ENCODE measurements at places on chromosomes 5 and 9. TPM values are rescaled to one million over a fixed set of nuclear protein-coding genes. Genes with fewer than 3 reads are reported as not detected.

DNA sequence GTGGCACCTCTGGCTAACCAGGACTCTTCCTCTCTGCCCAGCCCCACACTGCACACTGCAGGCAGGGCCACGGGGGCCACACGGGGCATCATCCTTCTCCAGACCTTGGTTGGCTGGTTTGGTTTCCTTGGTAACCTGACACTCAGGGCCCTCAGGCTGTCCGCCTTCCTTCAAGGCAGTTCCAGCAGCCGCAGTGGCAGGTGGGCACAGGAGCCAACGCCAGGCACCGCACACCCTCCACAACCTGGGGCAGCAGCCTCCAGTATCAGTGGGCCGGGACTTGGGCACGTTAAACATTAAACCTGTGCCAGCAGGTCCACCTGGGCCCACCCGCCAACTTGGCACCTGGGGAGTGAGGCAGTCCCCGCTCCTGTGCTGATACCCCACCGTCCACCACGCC lies 1.9 kb downstream of the NPDC1 start:
- DNase-seq, result no peak

GRCh38 chr5:127858116-127858784 lies 155.1 kb downstream of the CCDC192 start:
- no peak for DNase-seq

GRCh38 chr9:131382850-131383729 lies 10.8 kb upstream of the PRRC2B start:
- peak; percentile 95 for DNase-seq

Gene DCANP1
- total RNA-seq, result not detected

Gene MEIKIN
- not detected for total RNA-seq

- DNase-seq, result no peak
Measured at GRCh38 chr5:171431251-171431777, 11.9 kb downstream of the FGF18 start.

DNA sequence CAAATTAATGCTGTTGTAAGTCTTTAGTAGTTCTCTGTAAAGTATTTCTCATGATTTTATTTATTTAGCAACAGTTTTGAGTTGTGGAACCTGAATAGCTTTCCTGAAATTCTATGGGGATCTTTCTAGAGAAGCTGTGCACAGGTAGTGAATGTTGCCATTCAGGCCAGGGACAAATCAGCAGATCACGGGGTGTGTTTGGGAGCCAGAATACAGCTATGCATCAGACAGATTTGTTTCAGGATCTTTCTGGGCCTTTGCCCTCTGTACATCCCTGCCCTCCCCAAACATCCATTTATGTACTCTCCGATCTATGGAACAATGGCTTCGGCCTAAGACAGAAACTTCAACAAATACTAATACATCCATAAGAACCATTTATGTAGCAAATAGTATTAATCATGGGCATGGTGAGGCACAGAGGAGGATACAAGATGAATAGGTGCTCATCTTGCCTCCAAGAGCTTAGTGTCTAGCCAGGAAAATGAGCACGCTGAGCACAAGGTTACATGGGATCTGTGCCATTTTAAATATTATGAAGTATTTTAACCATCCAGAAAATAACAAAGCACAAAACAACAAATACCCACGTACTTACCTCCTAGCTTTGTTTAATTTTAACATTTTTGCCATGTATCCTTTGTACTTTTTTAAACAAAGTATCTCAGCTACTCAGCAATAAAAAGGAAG lies 13.1 kb downstream of the ARHGEF37 start:
- no peak for DNase-seq

DNA sequence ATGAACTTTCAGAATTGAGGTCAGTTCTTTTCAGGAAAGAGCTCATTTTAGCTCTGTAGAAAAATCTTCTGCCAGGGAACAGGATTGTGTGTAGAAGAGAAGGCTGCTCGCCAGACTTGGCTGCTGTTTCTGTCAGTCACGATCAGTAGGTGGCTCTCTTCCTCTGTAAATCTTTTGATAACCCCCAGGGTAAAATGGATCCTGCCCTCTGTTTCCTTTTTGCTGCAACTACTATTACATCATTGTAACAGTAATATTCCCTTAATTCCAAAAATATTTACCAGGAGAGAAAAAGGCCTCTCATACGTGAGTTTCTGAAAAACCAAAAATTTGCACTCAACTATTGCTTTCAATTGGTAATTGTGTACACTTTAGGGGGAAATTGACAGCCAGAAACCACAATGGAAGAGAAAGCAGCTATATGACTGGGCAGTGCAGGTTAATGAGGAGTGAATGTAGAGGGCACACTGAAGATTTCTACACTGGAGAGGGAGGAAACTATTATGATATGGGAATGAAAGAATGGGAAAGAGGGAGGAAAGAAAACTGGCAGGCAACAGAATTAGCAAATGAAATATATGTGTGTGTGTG lies 12.3 kb downstream of the IFNA21 start:
- DNase-seq, result peak; percentile 71

GRCh38 chr9:96495341-96495740 lies 45.4 kb downstream of the HABP4 start:
- DNase-seq, result no peak

- DNase-seq, result no peak
Measured at GRCh38 chr9:70601000-70601951, 186.8 kb upstream of the KLF9 start.

GRCh38 chr9:88006511-88007290 lies 32.4 kb upstream of the CDK20 start:
- peak; percentile 38 for DNase-seq

All from GM23338 (cell line).